ENCODE measurements at places on chromosomes 7 and 10.

DNA sequence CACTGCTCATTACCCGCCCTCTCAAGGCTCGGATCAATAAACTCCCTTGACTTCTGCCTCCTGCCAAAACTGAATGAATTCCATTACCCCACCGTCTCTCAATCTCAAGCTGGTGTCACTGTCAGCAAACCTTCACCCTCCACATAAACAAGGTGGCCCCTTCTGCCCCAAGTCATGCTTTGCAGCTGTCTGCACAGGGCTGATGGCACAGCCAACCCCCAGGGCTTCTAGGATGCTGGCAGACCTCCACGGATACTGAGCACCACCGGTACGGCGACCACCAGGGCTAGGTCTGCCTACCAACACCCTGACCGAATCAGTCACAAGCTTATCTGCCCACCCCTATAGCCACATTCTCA is 46.1 kb downstream of the PARD3 start:
- DNase-seq: no peak

- DNase-seq: no peak
Observed at GRCh38 chr10:1467334-1468076, 269.8 kb downstream of the ADARB2 start.

GRCh38 chr7:125195156-125195555 is 265.5 kb upstream of the POT1 start:
- no peak for DNase-seq

DNA sequence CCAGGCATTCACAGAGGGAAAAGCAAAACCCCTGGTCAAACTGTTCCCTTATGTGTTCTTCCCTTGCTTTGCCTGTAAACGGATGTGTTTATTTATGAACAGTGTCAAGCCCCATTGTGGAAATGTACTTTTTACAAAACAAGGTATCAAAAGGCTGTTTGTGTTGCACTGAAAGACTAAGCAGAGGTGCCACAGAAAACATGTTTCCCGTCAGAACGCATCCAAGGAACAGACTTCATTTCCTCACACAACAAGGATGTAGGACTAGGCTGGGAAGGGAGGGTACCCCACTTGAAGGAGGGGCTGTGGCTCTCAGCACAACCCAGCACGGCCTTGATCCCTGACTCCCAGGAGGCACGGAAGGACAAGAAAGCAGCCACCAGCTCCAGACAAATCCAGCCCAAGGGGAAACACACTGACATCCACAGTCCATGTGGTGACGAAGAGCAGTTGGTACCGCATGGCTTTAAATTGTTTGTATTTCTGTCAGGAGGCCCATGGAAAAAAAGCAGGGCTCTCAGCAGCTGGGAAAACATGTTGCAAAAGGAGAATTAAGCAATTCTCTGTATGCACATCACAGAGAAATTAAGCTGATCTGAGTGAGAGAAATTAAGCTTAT is 85.6 kb downstream of the RNF216 start:
- DNase-seq: no peak

DNA sequence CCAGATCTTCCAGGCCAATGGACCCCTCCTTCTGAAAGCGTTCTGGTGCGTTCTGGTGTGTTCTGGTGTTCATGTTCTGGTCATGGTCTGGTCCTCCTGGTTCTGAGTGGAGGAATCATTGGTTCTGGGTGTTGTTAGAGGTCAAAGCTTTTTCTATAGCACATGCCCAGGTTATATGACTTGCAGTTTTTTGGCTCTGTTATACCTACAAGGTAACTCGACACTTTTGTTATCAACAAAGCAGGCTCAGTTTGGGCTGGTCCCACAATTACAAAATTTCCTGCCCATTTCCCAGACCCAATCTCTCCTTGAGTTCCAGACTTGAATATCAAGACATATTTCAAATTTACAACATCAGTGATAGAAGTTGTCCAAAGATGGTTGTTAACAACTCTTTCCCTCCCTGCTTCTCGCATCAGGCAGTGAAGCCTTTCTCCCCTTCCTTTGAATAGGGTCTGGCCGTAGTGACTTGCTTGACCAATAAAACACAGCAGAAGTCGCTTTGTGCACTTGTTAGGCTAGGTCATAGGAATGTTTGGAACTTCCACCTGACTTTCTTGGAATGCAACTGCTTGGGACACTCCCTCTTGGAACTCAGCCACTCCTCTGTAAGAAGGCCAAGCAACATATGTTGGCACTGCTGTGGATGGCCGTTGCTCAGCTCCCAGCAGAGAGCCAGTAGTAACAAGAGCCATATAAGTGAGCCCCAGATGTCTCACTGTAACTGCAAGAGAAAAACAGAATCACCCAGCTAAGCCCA is 83.1 kb upstream of the STEAP1B start:
- peak; percentile 77 for DNase-seq

GRCh38 chr10:31004611-31005193 is 27.0 kb downstream of the ZNF438 start:
- DNase-seq: peak; percentile 60

GRCh38 chr10:77034240-77034639 is 603.4 kb downstream of the KCNMA1 start:
- DNase-seq: no peak

- DNase-seq: no peak
Observed at GRCh38 chr10:9707216-9707615, 1310.5 kb upstream of the CELF2 start.

DNA sequence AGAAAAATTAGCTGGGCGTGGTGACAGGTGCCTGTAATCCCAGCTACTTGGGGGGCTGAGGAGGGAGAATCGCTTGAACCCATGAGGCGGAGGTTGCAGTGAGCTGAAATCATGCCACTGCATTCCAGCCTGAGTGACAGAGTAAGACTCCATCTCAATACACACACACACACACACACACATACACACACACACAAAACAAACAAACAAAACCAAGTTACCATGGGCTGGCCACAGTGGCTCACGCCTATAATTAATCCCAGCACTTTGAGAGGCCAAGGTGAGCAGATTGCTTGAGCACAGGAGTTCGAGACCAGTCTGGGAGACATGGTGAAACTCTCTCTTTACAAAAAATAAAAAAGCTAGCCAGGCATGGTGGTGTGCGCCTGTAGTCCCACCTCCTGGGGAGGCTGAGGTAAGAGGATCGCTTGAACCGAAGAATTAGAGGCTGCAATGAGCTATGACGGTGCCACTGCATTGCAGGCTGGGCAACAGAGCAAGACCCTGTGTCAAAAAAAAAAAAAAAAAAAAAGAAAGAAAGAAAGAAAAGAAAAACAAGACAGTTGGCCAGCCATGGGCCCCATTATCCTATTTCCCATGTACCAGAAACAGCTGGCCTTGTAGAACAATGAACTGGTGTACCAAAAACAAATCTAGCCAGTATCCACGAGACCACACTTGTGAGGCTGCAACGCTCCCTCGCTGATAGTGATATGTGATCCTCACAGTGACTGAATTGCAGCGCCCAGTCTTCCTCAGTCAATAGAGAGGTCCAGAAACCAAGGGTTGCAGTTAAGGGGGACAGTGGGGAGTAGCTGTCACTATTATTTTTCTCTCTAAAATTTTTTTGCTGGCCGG is 6.6 kb upstream of the AGFG2 start:
- DNase-seq: no peak

DNA sequence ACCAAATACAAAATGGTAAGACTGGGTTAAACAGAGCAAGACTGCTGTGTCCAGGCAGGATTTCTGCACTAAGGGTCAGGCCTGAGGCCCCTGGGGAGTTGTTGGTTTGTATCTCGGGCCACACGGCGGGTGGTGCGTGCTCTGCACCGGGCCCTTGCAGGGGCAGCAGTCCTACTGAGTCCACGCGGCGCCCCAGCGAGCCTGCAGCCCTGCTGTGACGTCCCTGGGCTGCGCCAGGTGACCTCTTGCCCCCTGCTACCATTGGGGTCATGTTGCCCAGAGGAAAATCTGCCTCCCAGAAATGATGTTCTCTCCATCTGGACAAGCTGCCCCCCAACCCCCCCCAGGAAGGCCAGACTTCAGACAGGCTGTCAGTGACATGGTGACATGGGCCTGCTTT is 281.5 kb downstream of the CELF2 start:
- DNase-seq: no peak

DNA sequence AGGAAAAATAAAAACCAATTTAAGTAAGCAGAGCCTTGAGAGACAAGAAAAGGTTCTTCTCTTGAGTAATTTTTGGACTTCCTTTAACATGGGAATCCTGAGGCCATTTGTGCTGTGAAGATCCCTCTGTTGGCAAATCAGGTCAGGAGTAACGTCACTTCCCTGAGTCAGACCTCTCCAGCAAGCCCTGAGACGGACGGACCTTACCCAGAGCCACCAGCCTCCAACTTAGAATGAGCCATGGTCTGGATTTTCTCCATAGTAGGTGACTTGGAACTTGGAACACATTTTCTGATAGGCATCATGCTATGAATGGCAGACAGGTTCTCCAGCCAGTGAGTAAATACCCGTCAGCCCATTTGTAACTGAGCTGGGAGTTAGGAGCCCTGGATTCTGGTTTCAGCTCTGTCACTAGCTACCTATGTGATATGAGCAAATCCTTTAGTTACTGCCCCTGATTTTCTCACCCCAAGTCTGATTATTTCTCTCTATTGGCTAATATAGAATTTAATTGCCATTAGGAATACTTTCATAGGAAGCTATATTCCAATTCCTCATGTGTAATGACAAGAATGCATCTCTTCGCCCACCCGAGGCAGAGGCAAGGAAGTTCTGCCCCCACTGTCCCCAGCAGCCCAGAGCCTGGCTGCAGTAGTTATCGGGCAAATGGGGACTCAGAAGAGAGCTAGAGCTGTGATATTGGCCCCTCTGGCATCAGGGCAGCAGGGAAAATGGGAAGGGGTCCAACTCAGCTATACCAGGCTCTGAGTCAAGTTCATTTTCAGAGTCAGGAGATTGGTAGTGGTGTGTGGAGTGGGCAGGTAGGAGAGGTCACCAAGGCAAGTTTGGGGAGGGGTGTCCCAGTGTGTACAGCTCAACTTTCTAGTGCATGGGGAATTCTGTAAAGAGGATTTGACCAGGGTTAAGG is 153.7 kb upstream of the AGK start:
- no peak for DNase-seq

GRCh38 chr10:76297358-76297757 is 865.9 kb downstream of the LRMDA start:
- DNase-seq: no peak

DNA sequence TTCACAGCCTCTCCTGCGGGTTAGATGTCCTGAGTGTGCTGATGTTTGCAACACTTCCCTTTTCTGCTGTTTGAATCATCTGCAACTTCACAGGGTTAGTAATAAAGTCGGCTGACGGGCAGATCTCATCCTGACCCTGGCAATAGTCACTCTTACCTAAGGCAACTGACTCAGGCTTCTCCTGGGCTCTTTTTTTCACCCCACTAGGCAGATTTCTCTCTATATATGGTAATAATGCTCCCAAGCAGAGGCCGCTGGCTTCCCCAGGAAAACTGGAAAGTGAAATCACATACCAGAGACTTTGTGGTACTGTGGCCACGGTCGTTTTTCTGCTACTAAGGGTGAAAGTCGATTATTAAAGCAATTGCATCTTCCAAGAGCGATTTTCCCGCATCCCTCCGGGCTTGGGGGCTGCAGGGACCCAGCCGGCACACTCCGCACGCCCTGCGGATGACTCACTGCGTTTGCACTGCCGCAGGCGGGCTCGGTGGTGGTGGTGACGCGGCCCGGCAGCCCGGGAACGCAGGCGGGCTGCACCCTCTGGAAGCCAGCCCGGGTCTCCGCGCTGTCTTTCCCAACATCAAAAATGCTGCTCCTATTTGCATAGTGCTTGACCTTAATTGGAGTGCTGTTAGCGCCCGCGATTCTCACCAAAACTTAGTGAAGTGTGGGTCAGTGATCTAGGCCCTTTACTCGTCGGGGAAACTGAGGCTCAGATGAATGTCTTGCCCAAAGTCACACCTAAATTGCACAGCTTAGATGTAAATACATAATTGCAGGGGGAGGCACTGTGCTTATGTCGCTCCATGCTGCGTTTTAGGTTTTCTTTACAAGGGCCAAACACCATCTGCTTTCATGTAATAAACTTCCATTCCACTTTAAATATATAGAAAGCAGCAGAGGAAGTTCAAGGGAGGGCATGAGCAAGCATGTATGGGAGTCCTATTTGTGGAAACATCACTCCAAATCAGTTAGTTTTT is 47.6 kb upstream of the ITGB1 start:
- DNase-seq: peak; percentile 86
